ENCODE measurements at places on chromosomes 7 and 10.

DNA sequence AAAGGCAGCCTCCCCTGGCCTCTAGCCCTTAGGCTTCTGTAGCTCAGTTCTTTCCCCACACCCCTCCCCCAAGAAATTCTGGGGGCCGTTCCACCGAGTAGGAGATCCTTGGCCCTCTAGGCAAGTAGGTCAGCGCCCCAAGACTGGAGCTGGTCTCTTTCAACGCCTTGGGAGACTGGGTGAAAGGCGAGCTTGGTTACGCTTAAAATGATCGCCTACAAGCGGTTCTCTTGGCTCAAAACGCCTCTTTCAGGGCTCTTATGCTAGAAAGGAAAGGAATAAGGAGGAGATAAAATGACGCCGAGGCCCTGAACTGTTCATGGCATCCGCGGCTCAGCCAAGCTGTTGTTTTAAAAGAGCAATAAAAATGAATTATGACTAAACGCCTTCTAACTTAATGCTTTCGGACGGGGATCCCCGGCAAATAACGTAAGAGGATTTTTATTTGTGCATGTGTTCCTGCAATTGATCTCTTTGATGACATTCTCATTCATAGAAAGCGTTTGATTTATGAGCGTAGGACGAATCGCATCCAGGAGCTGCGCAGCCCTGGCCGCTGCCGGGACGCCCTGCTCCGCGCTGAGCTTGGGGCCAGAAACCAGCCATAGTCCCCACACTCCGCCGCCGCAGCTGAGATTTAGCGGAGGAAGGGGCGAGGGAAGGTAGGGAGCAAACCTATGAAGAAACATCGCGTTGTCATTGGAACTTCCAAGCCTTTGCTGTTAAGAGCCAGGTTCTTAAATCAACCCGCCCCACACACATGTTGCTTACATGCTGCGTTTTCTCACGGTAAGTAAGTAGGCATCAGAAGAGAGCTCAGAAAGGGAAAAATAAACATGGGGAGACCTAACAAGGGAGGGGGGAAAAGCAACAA, 3.0 kb upstream of the HOXA1 start:
- peaks cover 10% of the 10 kb centered on the region for H3K4me1 ChIP-seq
- peak overlapping the region; percentile 87 for H3K27ac ChIP-seq
- H3K4me3 ChIP-seq = peak overlapping the region; percentile 99
- DNase-seq = no peak
- no peaks in the 10 kb centered on the region for H3K36me3 ChIP-seq

DNA sequence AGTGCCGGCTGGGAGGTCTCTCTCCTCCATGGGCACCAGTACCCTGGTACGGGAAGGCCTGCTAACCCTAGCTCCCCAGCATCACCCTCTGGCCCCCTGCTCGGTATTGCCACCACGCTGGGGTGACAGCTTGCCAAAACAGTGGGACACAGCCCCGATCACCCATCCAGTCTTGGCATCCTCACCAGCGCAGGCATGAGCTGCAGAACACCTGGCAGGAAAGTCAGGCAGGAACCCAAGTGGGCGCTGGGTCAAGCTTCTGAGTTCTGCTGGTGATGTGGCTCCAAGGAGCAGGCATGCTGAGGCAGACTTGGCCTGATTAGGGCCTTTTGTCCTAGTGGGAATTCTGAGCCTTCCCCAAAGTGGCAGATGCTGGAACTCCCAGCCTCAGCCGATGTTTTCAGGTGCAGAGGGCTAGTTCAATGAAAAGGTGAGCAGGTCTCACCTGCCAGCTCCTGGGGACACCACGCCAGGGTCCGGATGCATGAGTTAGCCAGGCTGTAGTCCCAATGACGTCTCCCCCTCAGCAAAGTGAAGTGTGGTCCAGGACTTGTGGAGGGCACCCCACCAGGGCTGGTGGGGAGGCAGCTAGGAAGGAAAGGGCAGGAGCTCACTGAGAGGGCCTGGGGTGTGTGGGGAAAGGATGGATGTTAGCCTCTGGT, 8.5 kb upstream of the ZNF22 start:
- H3K36me3 ChIP-seq = no peaks in the 10 kb centered on the region
- H3K4me3 ChIP-seq = no peak overlapping the region
- H3K27ac ChIP-seq = peak overlapping the region; percentile 92
- DNase-seq = no peak
- peaks cover 50% of the 10 kb centered on the region for H3K4me1 ChIP-seq

DNA sequence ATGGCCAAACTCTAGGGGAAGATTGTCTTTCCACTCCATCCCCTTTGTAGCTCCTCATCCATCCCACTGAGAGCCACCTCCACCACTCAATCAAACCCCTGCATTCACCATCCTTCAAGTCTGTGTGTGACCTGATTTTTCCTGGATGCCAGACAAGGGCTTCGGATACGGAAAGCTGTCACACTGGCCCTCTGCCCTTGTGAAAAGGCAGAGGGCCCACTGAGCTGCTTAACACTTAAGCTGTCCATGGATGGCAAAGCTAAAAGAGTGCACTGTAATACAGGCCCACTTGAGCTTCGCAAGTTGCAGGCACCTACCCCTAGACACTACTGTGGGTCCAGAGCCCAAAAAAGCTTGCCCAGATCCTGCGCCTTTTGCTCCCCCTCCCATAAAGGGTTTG, 237.2 kb downstream of the MAGI2 start:
- no peak overlapping the region for H3K4me3 ChIP-seq
- H3K36me3 ChIP-seq = no peaks in the 10 kb centered on the region
- H3K27ac ChIP-seq = no peak overlapping the region
- no peak for DNase-seq

- H3K27me3 ChIP-seq = no peaks in the 10 kb centered on the region
- no peak overlapping the region for H3K4me3 ChIP-seq
- DNase-seq = no peak
Measured at GRCh38 chr10:129098517-129098916, 368.5 kb upstream of the MGMT start.

GRCh38 chr10:102283488-102283887, 38.2 kb downstream of the GBF1 start:
- H3K4me1 ChIP-seq = peaks cover 20% of the 10 kb centered on the region
- no peak overlapping the region for H3K4me3 ChIP-seq
- no peaks in the 10 kb centered on the region for H3K27me3 ChIP-seq
- no peaks in the 10 kb centered on the region for H3K36me3 ChIP-seq

DNA sequence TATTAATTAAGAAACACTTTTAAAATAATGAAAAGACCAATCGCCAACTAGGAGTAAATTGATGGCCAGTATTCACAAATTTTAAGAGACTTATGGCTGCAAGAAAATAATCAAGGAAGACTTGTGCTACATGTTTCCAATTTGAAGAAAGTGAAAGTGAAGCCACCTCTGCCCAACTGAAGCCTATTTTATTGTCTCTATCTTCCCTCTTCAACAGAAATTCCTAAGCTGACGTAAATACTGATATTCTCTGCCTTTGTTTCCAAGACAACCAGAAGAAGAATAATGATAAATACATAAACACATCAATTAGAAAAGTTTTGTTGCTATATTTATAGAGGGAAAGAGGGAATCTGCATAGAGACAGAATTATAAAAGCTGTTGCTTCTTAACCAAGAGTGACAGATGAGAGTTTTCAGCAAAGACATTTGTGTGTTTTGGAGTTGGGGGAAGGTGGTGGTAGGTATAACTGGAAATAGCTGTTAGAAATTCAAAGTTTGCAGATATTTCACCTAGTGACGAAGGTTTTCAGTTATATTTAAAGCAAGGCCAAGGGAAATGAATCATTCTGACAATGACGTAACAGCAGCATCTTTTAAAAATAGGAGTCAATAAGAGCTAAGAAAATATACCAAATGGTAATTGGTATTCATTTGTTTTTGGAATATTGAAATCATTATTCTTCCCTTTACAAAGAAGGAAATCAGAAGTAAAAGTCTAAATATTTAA, 576.6 kb upstream of the SORCS1 start:
- no peaks in the 10 kb centered on the region for H3K4me1 ChIP-seq
- no peaks in the 10 kb centered on the region for H3K27me3 ChIP-seq
- H3K36me3 ChIP-seq = no peaks in the 10 kb centered on the region
- no peak for DNase-seq
- no peak overlapping the region for H3K27ac ChIP-seq

DNA sequence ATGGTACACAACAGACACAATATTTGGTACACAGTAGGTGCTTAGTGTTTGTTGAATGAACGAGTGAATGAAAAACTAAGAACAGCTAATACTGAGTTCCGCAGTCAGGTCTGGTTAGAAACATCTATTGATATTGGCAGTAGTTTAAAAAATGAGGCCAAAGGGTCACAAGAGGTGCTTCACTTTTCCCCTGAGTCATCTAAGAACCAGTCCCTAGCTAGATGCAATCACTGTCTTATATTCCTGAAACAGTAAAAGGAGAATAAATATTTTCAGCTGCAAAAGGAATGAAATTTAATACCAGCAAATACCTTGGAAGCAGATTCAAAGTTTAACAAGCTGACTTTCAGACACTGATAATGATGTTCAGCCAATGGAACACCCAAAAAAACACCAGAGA, 54.5 kb downstream of the SCRN1 start:
- no peak overlapping the region for H3K27ac ChIP-seq
- H3K27me3 ChIP-seq = no peaks in the 10 kb centered on the region
- no peaks in the 10 kb centered on the region for H3K4me1 ChIP-seq
- peaks cover 44% of the 10 kb centered on the region for H3K36me3 ChIP-seq

DNA sequence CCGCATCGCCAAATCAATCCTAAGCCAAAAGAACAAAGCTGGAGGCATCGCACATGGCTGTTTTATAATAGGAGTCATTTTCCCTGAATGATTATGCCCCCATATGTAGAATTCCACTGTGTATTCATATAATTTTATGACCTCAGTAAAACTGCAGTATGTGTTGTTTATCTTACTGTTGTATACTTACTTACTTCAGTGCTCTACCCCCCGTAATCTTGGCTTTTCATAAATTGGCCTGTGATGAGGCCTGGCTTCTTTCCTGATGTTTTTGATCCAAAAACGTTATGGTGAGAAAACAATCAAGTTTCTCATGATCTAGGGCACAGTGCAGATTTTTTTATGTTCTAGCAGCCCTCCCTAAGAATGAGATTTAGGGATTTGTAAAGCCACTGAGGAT, 306.4 kb upstream of the FZD1 start:
- no peaks in the 10 kb centered on the region for H3K4me1 ChIP-seq
- no peak for DNase-seq
- H3K27ac ChIP-seq = no peak overlapping the region
- no peak overlapping the region for H3K4me3 ChIP-seq
- no peaks in the 10 kb centered on the region for H3K27me3 ChIP-seq
- H3K36me3 ChIP-seq = peaks cover 3% of the 10 kb centered on the region

- H3K36me3 ChIP-seq = no peaks in the 10 kb centered on the region
- no peak overlapping the region for H3K27ac ChIP-seq
- DNase-seq = no peak
- H3K4me1 ChIP-seq = no peaks in the 10 kb centered on the region
- no peaks in the 10 kb centered on the region for H3K27me3 ChIP-seq
Measured at GRCh38 chr10:30587522-30588031, 42.0 kb downstream of the LYZL2 start.

DNA sequence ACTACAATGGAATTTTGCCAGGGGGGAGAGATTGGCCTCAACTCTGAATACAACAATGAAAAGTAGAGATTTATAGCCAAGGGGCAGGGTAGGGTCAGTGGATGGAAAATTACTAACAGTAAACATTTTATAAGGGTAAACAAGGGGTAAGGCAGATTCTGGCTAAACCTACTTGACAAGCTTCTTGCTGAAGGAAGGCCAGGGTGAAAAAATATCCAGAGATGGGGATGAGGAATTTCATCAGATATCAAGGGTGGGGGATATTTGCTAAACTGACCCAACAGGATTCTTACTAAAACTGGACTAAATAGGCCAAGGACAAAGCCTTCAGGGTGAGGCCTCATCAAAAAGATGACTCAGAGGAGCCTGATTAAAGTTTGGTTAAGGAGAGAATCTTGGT, 156.3 kb downstream of the RTKN2 start:
- no peaks in the 10 kb centered on the region for H3K27me3 ChIP-seq
- no peak for DNase-seq
- no peaks in the 10 kb centered on the region for H3K36me3 ChIP-seq
- no peak overlapping the region for H3K4me3 ChIP-seq
- no peaks in the 10 kb centered on the region for H3K4me1 ChIP-seq
- no peak overlapping the region for H3K27ac ChIP-seq

GRCh38 chr10:17907641-17908040, 44.1 kb upstream of the SLC39A12 start:
- no peaks in the 10 kb centered on the region for H3K36me3 ChIP-seq
- no peak for DNase-seq
- no peak overlapping the region for H3K4me3 ChIP-seq
- H3K27me3 ChIP-seq = no peaks in the 10 kb centered on the region
- no peaks in the 10 kb centered on the region for H3K4me1 ChIP-seq

Data from thoracic aorta (tissue), 2 donors.